ENCODE measurements at places on chromosomes 7 and 10.
A peak's percentile ranks its signal among the peaks of the same experiment; 100 is the strongest.

GRCh38 chr10:21681156-21681555 is 147.1 kb downstream of the MLLT10 start:
- DNase-seq = no peak

DNA sequence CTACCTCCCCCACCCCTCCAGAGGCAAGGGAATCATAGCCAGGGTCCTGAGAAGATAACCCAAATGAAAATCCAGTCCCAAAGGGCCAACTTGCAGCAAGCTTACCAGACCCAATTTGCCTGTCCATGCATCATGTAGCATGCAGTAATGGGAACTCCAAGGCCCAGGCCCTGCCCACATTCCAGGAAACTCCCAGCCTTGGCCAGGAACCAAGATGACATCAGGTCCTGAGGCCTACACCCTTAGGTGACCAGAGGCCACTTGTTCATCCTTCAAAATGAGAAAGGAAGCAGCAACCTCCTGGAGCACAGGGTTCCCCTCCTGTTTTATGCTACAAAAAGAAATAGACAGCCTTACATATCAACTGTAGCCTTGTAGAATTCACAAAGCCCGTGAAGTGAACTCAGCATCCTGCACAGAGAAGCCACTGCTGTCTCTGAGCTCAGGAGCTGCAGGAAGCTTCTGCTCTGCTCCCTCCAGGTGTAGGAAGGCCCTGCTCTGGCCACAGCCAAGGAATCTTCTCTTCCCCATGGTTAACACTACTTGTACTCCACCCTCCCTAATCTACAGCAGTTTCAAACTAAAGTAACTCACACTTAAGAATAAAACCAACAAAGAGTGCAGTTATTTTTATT is 30.3 kb upstream of the GRB10 start:
- peak; percentile 89 for DNase-seq

- DNase-seq = no peak
These were observed 76.0 kb upstream of the LEP start for GRCh38 chr7:128164955-128165670.

- no peak for DNase-seq
These were observed 594.3 kb downstream of the REEP3 start for GRCh38 chr10:64115471-64115870.
